ENCODE measurements at places on chromosomes 7 and 10.

DNA sequence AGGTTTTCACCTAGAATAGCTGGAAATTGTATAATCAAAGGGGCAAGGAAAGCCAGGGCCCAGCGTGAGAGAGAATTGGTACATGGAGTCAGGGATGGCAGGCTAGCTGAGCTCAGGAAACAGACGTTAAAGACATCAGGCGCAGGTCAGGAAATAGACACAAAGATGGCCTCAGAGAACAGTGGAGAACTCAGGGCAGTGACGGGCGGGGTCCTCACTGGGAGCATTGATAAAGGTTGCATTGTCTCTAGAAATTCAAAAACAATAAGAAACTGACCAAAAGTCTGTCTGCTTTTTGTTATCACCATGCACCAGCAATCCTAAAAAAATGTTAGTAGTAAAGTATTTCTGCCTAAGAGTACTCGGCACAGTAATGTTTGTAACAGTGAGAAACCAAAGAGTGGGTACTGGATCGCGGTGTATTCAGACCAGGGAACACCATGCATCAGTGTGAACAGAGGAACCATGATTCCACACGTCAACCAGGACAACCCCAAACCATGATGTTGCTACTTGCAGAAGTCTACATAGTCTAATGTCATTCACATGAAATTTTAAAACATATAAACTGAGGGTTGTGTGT lies 81.9 kb upstream of the AUTS2 start:
- no peak for DNase-seq

- no peak for DNase-seq
These were observed 1.6 kb downstream of the TCF7L2 start for GRCh38 chr10:112951359-112952281.

GRCh38 chr7:81414411-81414810 lies 355.4 kb downstream of the HGF start:
- no peak for DNase-seq

DNA sequence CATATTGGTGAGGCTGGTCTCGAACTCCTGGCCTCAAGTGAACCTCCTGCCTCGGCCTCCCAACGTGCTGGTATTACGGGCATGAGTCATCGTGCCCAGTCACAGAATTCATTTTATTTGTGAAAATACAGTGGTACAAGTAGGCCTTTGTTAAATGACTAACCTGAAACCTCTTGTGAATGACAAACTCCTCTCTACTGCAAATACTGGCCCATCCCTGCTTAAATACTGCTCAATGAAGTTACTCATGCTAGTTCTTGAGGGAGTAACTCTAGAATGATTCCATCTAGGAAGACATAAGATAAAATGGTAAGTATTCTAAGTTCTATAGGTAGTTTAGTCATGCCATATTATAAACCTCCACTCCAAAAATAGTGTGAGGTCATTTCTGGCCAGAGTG lies 80.7 kb downstream of the UBE2H start:
- DNase-seq: no peak

DNA sequence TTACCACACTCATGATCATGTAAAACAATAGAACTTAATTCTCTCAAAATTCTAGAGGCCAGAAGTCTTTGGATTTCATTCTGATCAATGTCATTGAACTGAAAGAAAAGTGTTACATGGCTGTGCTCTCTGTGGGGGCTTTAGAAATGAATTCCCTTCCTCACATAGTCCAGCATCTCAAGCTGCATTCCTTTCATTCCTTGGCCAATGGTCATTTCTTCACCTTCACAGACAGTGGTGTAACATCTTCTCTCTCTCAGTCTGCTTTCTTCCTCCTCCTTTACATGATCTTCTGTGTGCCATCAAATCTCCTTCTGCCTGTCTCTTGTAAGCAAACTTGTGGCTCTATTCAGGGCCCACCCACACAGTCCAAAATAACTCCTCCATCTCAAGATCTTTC lies 735.3 kb downstream of the SUGCT start:
- no peak for DNase-seq

DNA sequence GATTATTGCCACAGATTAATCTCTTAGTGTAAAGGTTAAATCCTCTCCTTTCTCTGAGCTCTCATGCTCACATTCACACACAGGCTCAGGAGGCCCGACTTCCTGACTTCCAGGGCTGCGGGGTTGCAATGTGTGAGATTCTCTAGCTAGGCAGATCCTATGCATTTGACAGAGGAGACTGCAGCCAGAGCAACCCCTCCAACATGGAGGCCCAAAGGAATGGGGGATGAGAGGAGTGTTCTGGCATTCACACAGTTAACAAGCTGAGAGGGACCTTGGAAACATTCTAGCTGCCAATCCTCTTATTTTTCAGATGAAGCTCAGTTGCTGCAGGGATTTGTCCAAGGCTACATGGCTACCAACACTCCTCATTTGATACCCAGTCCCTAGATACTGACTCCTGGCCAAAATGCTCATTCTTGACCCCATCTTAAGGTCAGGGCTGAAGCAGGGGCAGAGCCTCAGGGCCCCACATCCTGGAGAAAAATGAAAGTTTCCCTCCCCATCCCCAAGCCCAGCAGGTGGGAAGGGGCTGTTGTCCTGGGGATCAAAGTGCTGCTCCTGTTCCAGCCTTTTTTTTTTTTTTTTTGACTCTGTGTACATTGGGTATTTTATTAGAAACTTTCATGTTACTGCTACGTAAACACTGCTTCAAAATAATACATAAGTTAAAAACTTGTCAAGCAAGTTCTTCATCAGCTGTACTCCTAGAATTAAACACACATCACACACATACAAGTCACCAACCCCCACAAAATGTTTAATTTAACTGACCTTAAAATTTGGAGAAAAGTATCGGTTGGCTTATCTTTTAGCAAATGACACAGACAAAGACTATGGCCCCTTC lies 325.6 kb downstream of the PLXNA4 start:
- DNase-seq: no peak

DNA sequence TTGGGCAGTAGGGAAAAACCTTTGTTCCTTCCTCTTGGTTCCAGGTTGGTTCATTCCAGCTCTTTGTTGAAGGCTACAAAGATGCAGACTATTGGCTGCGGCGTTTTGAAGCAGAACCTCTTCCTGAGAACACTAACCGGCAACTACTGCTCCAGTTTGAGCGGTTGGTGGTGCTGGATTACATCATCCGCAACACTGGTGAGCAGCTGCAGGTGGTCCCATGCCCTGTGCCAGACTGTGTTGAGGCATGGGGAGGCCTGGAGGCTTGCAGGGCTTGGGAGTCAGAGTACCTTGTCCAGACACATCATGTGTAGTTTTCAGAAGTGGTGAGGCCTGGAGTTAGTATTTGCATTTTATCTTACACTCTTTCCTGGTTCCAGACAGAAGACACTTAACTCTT lies 16.3 kb downstream of the PI4K2A start:
- DNase-seq: no peak

GRCh38 chr7:135164357-135165061 lies 6.0 kb downstream of the CYREN start:
- DNase-seq: no peak

GRCh38 chr7:127786184-127786583 lies 134.2 kb downstream of the SND1 start:
- no peak for DNase-seq

- no peak for DNase-seq
These were observed 6.2 kb downstream of the ZYX start for GRCh38 chr7:143387156-143387975.

GRCh38 chr10:104429846-104430245 lies 76.2 kb downstream of the CFAP58 start:
- no peak for DNase-seq
